ENCODE measurements at places on chromosomes 11 and 22. TPM values are rescaled to one million over a fixed set of nuclear protein-coding genes. Genes with fewer than 3 reads are reported as not detected.

- no peak overlapping the region for H3K27ac ChIP-seq
- H3K36me3 ChIP-seq: no peaks in the 10 kb centered on the region
- peaks cover 2% of the 10 kb centered on the region for H3K4me1 ChIP-seq
- no peaks in the 10 kb centered on the region for H3K27me3 ChIP-seq
- no peak overlapping the region for H3K4me3 ChIP-seq
- no peak for DNase-seq
Observed at GRCh38 chr22:17990147-17990546, 34.2 kb downstream of the MICAL3 start.

Gene OR2AT4
- not detected for polyA plus RNA-seq

GRCh38 chr11:1153105-1153950 is 4.4 kb upstream of the MUC5AC start:
- H3K27me3 ChIP-seq: no peaks in the 10 kb centered on the region
- no peaks in the 10 kb centered on the region for H3K4me1 ChIP-seq

- no peaks in the 10 kb centered on the region for H3K36me3 ChIP-seq
- DNase-seq: no peak
- H3K4me3 ChIP-seq: no peak overlapping the region
- no peaks in the 10 kb centered on the region for H3K27me3 ChIP-seq
- H3K4me1 ChIP-seq: no peaks in the 10 kb centered on the region
- no peak overlapping the region for H3K27ac ChIP-seq
Observed at GRCh38 chr11:119538753-119539152, 115.8 kb upstream of the THY1 start.
